ENCODE measurements at places on chromosomes 2 and 18.

GRCh38 chr2:28566521-28567041, 70.7 kb downstream of the PLB1 start:
- DNase-seq: peak; percentile 86

DNA sequence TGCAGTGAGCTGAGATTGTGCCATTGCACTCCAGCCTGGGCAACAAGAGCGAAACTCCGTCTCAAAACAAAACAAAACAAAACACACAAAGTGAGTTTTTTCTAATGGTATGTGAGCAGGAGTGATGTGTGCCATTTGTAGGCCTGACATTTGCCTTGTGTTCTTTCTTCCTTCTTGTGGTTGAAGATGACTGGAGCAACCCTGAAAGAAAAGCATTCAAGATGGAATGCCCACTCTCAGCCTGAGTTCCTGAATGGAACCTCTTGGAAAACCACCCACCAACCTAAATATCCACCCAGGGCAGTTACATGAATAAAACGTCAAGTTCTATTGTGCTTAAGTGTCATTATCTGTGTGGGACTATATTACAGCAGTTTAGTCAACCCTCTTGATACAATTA, 26.5 kb downstream of the PGAP1 start:
- no peak for DNase-seq

- DNase-seq: no peak
Measured at GRCh38 chr18:32899819-32900218, 127.0 kb upstream of the KLHL14 start.

GRCh38 chr2:31107591-31108300, 30.5 kb downstream of the GALNT14 start:
- DNase-seq: no peak

DNA sequence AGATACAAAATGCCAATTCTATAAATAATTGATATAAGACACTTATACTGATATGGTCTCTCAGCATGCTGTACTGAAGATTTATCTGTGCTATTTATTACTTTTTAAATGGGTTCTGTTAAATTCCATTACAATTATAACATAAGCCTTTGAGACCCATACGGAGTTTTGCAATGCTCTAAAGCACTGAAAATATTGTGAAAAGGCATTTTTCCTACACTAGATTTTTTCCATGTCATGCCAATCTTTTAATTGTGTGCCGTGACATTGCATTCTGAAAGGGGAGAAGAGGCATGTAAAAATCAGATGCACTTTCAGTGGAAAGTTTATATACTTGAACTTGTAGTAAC, 46.5 kb downstream of the EFEMP1 start:
- no peak for DNase-seq

DNA sequence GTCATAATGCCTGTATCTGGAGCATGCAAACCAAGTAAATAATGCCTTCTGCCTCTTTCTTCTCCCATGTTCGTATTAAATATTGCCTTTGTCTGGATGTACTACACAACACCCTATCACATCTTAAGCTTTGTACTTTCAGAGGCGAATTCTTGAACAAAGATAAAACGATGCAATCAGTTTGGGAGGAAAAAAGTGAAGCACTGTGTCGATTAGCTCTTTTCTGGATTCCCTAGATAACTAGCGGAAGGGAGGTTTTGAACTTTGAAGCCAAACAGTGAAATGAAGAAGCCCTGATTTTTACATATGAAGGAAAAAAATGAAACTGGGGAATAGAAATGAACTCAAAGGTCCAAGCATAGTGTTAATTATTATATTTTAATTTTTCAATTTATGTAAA, 44.7 kb downstream of the CAVIN2 start:
- DNase-seq: no peak

DNA sequence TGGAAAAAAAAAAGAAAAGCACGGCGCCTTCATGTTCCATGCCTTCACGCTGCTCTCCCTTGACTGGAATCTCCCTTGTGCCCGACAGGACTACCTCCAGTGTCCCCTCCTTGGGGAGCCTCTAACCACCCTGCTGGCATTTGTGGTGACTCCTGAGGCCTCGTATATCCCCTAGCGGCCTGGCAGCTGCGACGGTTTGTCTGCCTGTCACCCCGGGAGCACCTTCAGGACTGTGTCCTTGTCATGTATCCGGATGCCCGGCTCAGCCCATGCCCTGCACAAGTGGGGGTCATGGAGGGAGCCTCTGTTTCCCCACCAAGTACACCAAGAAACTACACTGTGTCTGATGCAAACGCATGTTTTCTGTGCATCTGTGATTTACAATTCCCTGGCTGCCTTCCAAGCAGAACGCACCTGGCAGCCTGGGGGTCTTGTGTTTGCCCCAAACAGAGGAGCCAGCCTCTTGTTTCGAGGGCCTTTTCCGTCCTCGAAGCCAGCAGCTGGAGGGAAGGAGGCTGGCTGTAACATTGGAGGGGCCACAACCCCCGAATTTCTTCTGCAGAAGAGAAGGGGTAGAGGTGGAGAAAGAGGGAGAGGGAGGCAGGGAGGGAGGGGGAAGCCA, 18.9 kb downstream of the TWIST2 start:
- no peak for DNase-seq

GRCh38 chr2:38066421-38067115, 9.4 kb downstream of the CYP1B1 start:
- DNase-seq: no peak

GRCh38 chr2:1750933-1751766, 6.8 kb upstream of the PXDN start:
- no peak for DNase-seq

DNA sequence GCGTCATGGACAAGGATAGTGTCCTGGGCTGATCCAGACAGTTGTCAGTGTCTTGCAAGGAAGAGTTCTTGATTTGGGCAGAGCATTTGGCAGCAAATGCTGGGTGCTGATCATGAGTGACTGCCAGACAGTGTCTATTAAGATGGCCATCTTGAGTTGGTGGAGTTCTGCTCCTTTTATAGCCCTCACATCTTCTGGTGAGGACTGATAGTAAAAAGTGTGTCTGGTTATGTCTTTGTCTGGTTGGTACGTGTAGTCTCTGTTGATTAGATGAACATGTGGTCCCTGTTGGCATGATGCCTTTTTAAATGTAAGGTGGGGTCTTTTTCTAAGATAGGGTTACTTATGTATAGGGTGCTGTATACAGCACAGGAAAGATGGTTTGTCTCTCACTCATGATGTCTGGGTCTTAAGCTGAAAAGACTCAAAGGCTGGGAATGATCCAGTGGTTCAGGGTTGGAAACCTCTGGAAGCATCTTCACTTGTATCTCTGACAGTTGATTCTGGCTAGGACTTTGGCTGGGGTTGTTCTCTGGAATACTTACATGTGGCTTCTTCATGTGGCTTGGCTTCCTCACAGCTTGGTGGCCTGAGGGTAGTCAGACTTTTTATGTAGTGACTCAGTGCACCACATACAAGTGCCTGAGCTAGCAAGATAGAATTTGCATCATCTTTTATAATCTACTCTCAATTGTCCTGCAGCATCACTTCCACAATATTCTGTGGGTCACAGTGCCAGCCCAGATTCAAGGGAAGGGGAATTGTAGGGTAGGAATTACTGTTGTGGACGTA, 11.8 kb downstream of the MTX2 start:
- no peak for DNase-seq

- DNase-seq: no peak
Measured at GRCh38 chr2:41413813-41414485, 633.9 kb upstream of the PKDCC start.

DNA sequence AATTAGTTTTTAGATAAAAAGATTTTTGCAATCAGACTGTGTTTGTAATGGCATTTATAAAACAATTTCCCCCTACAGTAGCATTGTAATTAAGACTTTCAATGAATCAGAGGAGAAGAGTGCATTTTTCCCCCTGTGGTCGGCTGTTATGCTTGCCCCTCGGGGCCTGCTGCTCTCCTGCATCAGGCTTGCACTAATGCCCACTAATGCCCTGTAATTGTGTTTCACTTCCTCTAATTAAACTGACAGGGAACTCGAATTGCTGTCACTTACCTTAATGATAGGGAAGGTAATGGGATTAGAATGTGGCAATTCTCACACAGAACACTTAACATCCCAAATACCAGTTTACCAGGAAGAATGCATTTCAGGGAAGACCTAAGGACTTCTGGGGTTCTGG, 61.2 kb upstream of the LRRTM1 start:
- DNase-seq: no peak

DNA sequence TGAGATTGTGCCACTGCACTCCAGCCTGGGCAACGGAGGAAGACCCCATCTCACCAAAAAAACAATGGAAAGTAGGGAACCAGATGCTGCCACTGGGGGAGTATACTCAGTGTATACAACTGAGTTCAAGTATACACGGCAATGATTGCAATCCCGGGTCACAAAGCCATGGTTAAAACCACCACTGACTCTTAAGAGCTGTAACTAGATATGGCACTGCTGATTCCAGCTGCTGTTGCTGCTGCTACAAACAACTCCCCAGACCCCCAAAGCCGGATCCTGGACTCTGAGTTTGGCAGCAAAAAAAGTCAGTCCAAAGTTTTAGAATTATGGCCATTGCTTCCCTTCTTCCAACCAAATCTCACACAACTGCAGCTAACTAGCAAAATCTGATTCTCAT, 43.7 kb upstream of the COX7A2L start:
- no peak for DNase-seq

DNA sequence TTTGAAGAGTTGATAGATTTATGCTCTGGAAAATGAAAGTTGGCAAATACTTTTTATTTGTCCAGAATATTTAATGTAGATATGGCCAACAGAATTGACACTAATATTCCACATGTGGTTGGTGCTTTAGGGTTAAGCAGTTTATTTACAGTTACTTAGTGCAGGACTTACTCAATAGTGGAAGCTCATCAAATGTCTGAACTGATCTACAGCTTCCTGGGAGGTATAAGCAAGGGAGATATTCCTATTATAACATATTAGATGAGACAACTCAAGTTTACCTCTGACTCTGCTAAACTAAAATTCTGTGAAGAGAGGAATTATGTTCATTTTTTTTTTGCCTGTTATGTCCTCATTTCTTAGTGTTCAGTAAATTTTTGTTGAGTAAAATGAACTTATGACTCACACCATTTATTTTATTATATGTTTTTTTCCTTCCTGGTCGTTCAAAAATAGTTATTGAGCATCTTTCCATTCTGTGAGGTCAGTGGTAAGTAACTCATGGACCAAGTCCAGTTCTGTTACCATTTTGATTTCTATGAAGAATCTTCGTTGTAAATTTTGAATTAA, 13.6 kb downstream of the ABI2 start:
- no peak for DNase-seq

DNA sequence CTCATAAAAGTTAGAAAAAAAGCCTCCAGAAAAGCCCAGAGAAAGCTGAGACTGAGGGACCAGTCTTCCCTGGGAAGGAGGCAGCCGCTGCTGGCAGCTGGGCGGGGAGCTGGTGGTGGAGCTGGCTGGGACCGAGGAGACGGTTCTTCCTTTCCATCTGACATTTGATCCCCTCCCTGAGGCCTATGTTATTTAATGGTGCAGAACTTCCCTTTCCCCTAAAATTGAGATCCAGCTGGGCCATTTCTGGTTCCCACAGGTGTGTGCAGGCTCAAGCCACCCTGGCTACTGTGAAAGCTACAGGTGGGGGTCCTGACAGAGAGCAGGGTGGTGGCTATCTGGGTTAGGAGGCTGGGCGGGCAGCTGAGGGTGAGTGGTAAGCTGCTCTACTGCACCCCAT, 81.5 kb upstream of the FZD7 start:
- no peak for DNase-seq

DNA sequence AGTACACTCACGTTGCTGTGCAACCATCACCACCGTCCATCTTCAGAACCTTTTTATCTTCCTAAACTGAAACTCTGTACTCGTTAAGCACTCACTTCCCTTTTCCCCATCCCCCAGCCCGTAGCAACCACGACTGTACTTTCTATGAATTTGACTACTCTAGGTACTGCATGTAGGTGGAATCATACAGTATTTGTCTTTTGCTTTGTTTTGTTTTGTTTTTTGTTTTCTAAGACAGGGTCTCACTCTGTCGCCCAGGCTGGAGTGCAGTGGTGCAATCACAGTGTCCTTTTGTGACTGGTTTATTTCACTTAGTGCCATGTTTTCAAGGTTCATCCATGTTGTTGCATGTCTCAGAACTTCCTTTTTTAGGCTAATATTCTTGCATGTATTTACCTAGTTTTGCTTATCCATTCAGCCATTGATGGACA, 7.0 kb upstream of the TYMS start:
- no peak for DNase-seq

DNA sequence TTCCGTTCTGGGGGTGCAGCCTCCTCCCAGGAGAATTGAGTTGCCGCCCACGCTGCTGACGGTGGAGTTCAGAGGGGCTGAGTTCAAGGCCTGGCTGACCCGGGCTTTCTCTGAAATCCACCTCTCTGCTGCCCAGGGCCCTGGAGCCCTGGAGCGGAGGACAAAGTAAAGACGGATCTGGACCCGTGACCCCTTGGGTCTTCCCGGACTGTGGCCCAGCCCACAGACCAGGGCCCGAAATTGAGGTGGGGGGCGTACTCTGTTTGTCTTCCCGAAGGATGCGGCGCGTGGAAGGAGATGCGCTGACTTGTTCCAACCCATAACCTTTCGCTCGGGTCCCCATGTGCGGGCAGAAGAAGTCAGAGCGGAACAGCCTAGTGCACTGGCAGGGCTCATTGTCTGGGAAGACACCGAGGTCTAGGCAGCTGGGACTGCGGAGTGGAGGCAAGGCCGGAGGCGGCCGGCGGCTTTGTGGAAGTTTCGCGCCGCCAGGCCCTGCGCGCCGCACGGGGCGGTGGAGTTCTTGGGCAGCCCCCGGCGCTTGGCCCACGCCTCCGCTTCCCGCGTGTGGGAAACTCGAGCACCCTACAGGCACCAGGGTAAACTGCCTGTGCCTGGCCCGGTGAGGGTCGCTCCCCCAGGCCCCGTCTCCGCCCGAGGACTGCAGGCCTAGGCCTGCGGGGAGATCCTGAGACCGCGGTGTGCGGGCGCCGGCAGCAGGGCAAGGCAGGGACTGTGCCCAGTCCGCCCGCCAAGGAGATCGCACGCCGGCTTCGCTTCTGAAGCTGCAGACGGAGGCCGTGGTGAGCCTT, 9.8 kb downstream of the POU3F3 start:
- no peak for DNase-seq

GRCh38 chr2:215619989-215620388, 184.1 kb upstream of the FN1 start:
- no peak for DNase-seq

- no peak for DNase-seq
Measured at GRCh38 chr2:63301481-63301880, 250.9 kb downstream of the OTX1 start.

- DNase-seq: no peak
Measured at GRCh38 chr2:205965707-205966106, 120.3 kb downstream of the INO80D start.

DNA sequence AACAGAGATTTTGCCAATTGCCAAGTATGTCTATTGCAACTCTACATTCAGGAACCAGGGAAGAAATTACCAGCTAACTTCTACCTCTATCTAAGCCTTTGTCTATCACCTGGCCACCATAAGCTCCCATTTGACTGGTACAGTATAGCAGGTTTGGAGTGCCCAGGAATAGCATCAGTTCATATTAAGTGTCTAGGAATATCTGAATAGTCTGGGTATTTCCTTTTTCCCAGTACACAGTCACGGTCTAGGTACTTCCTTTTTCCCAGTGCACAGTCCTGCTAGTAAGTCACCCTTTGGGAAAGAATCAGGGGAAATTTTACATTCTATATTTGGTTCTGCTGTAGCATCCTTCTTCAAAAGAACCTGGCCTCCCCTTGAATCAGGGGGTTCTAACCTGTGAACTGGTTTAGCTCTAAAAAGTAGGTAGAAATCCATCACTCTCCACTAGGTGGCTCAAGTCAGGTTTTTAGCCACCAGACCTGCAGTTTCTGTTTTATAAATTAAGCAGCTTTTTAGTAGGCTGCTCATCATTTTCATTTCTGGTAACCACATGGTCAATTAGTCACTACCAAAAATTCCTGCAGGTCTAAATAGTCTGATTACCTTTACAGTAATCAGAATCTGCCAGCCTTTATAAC, 49.3 kb upstream of the DNAJC10 start:
- DNase-seq: no peak

GRCh38 chr2:99573634-99574251, 83.9 kb upstream of the REV1 start:
- no peak for DNase-seq

Measured in activated CD4-positive, alpha-beta T cell treated with anti-CD3 and anti-CD28 coated beads, Interleukin-2, amount 50 U/mL, for 24 hours (primary cell).